CD8-positive, alpha-beta T cell (primary cell): ENCODE measurements at places on chromosomes 1 and 21.

- DNase-seq: no peak
These were observed 370.4 kb upstream of the ST6GALNAC5 start for GRCh38 chr1:76496871-76497270.

- no peak for DNase-seq
These were observed 7.9 kb downstream of the COX20 start for GRCh38 chr1:244843148-244843978.

- DNase-seq: peak; percentile 22
These were observed 30.7 kb downstream of the NOL9 start for GRCh38 chr1:6523566-6523965.

GRCh38 chr1:45769261-45769932 lies 18.9 kb upstream of the IPP start:
- no peak for DNase-seq

DNA sequence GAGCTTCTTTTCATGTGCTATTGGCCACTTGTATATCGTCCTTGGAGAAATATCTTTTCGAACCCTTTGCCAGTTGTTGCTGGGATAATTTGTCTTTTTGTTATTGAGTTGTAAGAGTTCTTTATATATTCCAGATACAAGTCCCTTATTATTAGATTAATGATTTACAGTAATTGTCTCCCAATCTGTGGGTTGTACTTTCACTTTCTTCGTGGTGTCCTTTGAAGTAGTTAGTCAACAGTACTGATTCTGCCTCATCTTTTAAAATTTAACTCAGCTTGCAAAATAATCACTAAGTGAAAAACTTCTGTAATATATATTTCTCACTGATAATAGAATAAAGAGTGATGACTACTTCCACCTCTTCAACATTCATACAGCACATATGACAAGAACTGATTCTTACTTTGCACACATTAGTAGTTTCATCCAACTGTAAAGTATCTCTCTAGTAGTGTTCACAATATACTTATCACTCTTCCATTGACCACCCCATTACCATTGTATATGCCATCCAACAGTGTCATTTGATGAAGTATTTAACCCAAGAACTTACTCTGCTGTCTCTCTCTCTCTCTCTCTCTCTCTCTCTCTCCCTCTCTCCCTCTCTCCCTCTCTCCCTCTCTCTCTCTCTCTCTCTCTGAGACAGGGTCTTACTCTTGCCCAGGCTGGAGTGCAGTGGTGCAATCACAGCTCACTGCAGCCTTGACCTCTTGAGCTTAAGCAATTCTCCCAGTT lies 104.2 kb upstream of the DMRTA2 start:
- DNase-seq: no peak

- DNase-seq: no peak
These were observed 16.4 kb downstream of the SLC45A1 start for GRCh38 chr1:8334106-8334851.

GRCh38 chr1:185834371-185834905 lies 100.2 kb downstream of the HMCN1 start:
- DNase-seq: no peak

DNA sequence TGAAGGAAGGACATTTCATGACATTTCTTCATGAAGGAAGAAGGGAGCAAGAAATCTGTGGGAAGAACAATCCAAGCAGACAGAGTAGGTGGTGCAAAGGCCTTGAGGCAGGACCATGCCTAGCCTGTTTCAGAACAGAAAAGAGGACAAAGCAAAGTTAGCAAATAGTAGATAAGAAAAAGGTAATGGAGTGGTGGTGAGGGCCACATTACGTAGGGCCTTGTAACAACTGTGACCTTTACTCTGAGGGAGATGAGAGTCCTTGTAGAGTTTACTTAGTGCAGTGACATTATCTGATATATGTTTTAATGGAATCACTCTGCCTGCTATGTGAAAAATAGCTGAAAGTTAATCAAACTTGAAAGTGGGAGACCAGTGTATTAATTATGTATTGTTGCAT lies 6.4 kb upstream of the TSNAX start:
- DNase-seq: no peak

DNA sequence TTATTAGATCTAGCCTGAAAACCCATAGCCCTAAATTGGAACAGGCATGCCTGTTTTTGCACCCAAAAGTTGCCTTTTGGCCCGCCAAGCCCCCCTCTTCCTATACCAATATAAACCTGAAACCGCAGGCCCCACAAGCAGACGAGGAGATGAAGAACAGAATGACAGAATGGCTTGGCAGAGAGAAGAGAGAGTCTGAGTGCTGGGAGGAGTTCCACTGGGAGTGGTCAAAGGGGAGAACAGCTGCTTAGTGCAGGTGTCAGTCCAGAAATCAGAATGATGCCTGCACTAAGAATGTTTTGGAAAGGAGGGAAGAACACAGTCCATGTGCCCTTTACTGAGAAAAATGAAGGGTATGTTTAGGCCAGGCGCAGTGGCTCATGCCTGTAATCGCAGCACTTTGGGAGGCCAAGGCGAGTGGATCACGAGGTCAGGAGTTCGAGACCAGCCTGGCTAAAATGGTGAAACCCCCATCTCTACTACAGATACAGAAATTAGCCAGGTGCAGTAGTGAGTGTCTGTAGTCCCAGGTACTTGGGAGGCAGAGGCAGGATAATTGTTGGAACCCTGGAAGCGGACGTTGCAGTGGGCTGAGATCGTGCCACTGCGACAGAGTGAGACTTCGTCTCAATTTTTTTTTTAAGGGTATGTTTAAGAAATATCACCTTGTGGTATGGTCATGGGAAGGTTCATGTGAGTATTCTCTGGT lies 9.4 kb downstream of the DYRK1A start:
- DNase-seq: no peak

DNA sequence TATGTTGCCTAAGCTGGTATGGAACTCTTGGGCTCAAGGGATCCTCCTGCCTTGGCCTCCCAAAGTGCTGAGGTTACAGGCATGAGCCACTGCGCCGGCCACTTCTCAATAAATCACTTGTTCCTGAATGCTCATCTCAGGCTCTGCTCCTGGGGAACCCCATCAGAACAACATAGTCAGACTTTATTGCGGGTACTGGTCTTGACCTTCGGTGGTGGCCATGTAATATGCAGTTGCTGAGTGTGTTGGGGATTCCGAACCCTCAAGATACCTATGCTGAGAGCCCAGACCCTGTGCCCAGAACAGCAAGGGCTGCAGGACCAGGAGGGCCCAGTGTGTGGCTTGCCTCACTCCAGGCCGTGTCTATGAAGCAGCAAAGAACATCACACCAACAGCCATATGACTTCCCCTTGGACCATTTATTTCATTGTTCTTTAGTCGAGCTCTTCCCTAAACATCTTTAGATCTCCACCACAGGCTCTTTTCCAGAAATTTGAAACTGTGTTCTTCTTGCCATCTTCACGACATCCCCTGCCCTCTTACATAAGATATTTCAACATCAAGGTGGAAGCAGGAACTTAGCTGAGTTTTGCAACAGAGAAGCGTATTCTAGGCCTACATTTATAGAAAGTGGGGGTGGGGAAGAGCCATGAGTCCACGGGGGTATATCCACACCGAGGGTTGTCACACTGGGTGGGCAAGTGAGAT lies 12.7 kb upstream of the SDHB start:
- no peak for DNase-seq

- no peak for DNase-seq
These were observed 54.2 kb upstream of the PBX1 start for GRCh38 chr1:164504749-164505148.

GRCh38 chr1:20578062-20578461 lies 10.8 kb upstream of the CDA start:
- DNase-seq: no peak

DNA sequence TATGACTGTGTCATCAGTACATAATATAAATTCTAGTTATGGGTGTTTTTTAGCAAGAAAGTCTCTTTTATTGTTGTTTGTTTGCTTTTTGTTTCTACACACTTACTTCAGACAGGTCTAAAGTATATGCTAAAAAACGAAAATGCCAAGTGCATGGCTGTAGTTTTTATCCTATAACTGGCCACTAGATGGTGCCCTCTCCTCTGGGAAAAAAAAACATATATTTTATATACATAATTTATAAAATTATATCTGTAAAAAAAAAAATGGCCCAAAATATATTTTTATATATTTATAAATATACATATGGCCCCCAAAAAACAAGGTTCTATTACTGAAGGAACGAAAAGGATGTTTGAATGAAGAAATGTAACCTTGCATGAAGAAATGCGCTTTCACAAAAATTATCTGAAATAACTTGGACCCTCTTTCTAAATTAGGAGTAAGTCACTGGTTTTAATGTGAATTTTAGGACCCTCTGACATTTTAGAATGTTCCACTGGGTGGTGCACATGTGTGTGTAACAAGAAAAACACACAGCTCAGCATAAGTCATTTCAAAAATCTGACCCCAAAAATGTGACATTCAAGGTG lies 93.5 kb downstream of the TTLL7 start:
- no peak for DNase-seq

- DNase-seq: no peak
These were observed 207.8 kb upstream of the NRIP1 start for GRCh38 chr21:15272591-15272990.

DNA sequence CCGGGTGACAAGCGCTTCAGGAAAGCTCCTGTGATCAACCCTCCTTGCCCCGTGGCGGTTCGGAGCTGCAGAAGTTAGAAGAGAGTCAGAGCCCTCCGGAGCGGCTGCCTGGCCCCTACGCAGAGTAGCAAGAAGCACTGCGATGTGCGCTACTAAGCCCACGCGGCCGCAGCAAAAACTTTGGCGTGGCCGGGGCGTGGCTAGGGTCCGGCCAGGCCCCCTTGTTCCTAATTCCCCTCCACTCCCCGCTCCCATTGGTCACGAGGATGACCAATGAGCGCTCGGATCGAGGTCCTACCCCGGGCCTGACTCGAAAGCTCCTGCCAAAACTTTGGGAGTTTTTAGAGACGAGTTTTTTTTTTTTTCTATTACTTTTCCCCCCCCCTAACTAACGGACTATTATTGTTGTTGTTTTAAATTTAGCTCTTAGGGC lies at the start of gene HLX:
Gene HLX, plus strand, starts transcription at position 368 of the 433 bp plus-strand sequence. CDS start 415 bp downstream, outside the sequence.
- DNase-seq: no peak
